ENCODE measurements at places on chromosomes 2 and 18.

DNA sequence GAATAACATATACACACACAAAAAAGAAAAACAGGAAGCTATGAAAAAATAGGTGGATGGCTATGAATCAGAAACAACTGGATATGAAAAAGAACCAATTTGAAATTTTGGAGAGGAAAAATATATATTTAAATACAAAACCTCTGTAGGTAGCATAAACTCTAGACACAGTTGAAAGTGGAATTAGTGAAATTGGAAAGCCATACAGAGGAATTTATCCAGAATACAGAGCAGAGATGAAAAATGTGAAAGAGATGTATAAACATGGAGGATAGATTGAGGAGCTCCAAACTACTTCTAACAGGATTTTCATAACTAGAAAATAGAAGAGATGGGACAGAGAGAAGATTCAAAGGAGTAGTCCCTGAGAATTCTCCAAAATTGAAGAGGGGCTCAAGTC is 168.8 kb downstream of the SEPTIN10 start:
- no peak for DNase-seq

GRCh38 chr18:29188760-29189159 is 1011.8 kb upstream of the CDH2 start:
- no peak for DNase-seq

DNA sequence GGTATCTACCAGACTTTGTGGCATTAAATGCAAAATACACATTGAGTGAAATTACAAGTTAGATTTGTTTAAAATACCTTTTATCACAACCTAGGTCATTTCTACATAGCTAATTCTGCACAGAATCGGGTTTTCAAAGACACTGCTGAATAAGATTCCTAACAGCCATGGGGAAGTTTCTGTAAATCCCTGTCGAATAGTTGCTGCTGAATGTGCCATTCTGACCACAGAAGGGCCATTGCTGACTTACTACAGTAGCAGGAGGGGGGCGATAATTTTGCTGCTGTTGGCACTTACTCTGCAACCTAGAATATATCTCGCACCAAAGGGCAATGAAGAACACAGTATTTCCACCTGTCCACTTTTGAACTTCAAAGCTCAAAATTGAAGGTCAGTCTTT is 232.8 kb downstream of the TCF4 start:
- no peak for DNase-seq

DNA sequence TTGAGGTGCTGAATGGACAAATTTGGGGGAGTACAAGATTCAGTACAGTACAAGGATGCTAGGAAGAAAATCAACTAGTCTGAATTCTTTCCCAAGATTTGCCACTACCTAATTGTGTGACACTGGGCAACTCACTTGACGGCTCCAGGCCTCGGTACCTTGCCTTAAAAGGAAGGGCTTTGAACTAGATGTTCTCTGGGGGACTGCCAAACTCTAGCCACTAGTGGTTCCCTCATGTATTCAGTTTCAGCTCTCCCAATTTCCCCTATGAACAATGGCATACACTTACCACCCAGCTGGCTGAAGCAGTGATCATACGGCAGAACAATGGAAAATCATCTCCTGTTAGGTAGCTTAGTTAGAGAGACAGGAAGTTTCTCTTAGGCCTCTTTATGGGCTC is 73.4 kb downstream of the VWC2L start:
- no peak for DNase-seq

- no peak for DNase-seq
Observed at GRCh38 chr2:64649013-64649484, 4.7 kb downstream of the SERTAD2 start.

DNA sequence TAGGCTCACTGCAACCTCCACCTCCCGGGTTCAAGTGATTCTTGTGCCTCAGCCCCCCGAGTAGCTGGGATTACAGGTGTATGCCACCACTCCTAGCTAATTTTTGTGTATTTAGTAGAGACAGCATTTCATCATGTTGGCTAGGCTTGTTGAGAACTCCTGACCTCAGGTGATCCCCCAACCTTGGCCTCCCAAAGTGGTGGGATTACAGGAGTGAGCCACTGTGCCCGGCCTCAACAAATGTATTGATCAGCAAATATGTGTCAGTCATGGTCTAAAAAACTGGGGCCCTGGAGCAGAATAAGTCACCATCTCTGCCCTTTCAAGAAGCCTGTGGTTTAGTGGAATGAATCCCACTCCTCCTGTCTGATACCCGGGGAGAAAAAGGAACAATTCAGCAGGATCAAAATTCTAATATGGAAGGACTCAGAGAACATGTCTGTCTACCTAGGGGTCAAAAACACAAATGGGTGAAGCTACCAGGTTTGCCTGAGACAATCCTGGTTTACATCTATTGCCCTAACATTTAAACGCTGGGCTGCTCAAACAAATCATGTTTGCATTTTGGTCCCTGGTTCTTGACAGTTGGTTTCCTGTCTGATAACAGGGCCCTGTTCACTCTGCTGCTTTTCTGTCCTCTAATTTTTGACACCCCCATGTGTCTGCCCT is 21.6 kb downstream of the GCKR start:
- no peak for DNase-seq

DNA sequence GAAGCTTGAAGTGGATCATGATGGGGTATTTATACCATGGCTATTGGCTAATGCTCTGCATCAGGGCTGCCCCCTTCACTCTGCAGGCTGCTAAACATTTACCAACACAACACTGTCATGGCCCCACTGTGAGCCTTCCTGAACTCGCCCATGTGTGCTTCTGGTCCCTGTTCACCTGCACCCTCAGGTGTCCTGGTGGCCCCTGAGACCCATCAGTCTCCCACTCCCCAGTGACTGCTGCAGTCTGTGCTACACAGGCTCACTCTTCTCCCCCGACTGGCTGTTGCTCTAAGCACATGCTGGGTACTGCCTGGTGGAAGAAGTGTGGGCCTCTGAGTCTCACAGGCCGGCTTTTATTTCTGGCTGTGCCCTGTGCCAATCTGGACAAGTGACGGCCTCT is 183.0 kb upstream of the HS6ST1 start:
- no peak for DNase-seq

DNA sequence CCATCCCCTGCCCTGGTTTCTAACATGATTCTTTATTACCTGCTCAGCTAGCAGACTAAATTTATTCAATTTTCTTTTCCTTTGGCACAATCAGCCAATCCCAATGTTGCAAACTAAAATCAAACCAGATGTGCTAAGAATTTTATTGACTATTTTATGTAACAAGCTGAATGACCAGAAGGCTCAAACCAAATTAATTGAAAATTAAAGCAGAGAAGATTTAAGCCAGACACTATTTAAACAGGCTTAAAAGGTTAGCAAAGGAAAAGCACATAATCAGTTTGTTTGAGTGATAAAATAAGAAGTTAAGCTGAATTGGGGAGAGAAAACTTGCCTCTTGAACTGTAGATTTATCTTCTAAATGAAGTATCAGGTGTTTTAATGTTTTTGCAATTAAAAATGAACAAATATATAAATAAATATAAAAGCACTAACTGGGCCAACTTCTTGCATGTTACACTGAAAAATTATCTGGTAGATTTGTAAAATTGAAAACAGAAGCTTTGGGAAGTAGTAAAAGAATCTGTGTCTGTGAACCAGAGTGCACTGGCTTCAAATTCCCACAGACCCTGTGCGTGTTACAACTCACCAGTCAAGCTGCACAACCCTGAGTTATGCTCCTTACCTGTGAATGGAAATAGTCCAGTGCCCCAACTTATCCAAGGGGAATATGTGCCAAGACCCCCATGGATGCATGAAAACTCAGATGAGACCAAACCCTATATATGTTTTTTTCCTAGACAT is 283.4 kb downstream of the CNTNAP5 start:
- DNase-seq, result no peak

DNA sequence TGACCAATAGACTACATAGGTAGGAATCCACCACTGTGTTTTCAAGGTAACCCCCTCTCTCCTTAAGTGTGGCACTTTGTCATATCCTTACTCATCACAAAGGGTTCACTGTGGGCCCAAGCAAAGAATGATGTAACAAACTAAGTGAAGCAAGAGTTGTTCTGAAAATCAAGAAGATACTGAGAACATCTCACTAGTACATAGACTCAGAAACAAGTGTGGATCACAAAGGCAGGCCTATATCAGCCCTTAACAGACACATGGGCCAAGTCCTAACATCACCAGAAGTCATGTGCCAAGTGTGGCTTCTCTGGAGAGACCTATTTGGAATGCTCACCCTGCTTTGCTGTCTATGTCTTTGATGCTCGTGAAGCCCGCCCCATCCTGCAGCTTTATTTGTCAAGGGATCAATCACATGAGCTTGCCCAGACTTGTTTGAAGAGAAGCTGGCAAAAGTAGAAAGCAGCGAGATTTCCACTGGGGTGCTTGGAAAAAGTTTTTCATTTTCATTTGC is 131.2 kb upstream of the TTC39C start:
- DNase-seq, result no peak

GRCh38 chr2:186575302-186575701 is 14.6 kb upstream of the ITGAV start:
- DNase-seq, result no peak

DNA sequence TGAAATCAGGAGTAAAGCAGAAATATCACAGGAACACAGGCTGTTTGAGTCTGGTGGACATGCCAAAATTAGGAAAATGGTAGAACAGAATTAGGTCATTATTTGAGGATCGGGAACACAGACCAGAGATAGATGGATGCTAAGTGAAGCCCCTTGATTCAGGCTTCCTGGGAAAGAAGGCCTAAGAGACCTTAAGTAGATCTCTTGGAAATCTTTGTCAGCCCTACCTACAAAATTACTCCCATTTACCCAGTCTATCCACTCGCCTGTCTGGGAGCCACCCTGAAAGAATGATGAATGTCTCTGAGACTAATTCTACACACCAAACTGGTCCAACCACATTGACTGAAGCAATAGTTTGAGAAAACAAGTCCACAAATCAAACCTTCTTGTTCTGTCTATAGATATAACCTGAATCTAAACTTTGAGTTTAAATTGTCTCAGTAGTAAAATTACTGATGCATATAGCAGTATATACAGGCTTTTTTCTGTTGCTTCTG is 36.6 kb upstream of the TANK start:
- no peak for DNase-seq

DNA sequence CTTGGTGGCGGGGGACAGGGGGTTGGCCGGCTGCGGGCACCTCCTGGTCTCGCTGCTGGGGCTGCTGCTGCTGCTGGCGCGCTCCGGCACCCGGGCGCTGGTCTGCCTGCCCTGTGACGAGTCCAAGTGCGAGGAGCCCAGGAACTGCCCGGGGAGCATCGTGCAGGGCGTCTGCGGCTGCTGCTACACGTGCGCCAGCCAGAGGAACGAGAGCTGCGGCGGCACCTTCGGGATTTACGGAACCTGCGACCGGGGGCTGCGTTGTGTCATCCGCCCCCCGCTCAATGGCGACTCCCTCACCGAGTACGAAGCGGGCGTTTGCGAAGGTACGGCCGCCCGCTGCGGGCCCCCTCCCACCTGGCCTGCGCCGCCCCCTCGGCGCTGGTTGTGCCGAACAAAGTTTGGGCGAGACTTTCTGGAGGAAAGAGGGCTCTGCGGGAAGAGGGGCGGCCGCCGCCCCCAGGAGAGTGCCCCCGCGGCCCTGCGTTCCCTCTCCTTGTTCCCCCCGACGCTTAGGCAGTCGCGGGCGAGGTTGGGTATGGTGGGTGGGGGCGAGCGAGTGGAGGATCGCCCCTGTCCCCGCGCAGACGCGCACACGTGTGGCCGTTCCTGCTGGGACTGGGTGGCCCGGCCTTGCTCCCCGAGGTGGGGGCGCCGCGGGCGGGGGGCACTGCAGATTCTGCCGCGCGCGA is 866 bp downstream of the CRIM1 start:
- DNase-seq, result no peak

DNA sequence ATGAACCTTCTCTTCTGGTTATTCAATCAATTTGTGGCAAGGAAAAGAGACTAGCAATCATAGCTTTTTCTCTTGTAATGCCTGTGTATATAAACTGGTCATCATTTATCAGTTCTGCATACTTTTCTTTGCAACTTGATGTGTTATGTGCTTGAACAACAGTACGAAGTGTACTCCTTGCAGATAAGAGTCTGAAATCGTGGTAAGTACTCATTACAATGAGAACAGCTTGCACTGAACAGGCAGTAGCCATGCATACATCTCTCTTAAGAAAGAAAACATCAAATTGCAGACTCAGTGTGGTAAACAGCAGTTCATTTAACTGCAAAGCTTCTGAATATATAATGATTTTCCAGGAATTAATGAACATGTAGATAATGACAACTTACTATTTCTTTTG is 64.3 kb downstream of the GREB1L start:
- DNase-seq, result no peak

DNA sequence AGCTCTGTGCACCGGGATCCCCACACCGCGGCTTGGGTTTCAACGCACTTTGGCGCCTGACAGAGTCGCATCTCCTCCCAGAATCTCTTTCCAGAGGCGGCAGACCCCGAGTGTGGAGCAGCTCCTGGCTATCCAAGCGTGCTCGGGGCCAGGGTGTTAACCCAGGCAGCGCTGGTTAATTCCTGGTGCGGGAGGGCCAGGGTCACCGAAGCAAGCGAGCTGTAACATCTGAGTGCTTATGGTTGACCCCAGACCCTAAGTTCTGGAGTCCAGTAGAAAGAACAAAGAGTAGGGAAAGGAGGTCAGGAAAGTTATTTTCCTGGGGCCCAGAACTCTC is 566 bp upstream of the OSR1 start:
- DNase-seq, result no peak

DNA sequence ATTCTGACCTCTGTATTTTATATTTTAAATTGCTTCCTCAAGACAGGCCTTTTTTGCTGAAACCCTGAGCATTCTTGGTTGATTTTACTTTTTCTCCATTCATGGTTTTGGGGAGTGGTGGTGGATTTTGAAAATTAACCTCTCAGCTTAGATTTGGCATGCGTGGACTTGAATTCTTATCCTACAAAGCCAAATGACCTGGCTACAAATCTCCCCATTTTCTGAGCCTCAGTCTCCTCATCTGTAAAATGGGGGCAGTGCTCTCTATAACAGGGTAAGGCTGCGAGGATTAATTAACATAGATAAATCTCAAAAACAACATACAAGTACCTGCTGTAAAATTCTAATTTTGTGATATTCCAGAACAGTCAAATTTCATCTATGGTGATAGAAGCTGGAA is 103.4 kb upstream of the CDCA7 start:
- DNase-seq, result no peak
